Activated T-cell treated with anti-CD3 and anti-CD28 coated beads for 24 hours (primary cell): ENCODE measurements at places on chromosomes 1 and 21.

- DNase-seq, result no peak
These were observed 633.1 kb downstream of the MATN1 start for GRCh38 chr1:30090162-30090820.

DNA sequence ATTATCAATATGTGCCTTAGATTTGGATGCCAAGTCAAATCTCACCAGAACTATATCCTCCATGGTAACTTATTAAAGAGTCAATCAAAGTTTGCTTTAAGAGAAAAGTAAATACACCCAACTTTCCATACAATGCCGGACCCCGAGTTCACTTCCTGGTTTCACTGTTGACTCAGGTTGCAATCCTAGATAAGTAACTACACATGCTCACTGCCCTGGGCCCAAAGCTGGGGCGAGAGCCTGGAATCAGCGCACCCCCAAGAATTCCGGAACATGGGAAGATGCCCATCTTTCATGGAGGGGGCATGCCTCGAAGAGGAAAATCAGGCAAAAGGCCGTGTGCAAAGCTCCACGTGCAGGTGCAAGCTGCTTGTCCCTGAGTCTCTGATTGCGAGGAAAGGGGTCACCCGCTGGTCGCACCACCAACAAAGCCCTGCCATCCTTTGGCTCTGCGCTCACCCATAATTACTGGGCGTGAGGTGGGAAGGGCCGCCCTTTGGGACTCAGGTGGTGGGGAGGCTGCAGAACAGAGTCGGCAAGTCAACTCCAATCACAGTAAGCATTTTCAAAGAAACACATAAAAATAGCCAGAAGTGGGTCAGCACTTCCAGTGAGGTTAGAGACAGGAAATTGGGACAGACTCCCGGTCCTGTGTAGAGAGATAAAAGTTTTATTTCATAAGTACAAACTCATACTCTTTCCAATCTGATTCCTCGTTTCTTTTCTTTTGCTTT, 167.7 kb downstream of the TOMM20 start:
- DNase-seq, result no peak

- DNase-seq, result no peak
These were observed 468.7 kb downstream of the ADGRL2 start for GRCh38 chr1:82269431-82269830.

DNA sequence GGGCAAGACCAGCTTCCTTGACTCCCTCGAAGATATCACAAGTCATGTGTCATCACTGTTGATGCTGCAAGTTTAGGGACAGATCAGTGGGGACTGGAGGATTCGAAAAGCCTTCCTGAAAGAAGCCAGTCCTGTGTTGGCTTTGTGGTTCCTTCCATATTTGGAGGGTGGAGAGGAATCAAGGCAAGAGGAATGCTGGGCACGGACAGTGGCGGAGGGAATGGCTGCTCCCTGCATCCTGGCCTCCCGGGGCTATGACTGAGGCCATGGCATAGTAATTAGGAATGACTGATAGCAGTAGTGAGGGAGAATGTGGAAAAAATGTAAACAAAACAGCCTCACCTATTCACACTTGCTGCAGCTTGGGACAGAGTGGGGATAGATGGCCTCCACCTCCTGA, 36.4 kb downstream of the VANGL1 start:
- no peak for DNase-seq

DNA sequence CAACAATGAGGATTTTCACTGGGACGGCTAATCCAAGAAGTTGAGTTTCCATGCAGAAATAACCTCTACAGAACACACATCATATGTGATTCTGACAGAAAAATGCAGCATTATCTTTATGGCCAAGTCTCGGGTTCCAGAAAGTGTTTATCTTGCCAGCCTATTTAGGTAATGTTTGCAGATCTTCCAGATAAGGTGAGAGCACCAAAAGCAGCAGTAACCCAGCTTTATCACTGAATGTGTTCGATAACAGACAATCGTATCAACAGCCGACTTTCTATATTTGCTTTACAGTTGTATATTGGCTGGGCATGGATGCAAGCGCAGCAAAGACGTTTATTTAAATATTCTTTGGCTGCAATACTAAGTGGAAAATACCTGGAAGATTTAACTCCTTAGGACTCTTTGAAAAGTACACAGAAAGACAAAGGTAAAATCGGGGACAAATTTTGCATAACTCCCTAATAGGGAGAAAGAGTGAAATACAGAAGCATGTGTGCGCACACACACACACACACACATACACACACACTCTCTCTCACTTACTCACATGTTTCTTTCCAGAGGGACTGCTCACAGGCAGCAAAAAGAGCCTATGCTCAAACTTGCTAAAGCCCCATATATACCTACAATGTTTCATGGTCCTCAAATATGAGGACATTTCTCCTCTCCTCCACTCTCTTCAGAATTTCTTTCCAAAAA, 3.0 kb upstream of the CTSK start:
- no peak for DNase-seq

- no peak for DNase-seq
These were observed 42.1 kb downstream of the YARS1 start for GRCh38 chr1:32774950-32775634.

DNA sequence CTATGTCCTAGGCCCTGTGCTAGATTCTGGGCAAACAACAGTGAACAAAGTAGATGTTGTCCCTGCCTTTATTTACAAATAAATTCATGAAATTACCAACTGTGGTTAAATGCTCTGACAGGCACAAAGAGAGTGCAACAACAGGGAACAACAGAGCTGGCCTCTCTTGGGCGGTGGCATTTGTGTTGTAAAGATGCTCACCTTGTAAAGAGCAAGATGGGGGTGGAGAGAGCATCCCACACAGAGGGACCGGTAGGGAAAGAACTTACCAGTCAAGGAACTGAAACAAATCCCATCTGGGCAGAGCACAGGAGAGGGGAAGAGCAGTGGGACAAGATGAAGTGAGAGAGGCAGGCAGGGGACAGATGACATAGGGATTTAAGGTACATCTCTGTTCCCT, 21.6 kb upstream of the SLC22A15 start:
- DNase-seq, result no peak

DNA sequence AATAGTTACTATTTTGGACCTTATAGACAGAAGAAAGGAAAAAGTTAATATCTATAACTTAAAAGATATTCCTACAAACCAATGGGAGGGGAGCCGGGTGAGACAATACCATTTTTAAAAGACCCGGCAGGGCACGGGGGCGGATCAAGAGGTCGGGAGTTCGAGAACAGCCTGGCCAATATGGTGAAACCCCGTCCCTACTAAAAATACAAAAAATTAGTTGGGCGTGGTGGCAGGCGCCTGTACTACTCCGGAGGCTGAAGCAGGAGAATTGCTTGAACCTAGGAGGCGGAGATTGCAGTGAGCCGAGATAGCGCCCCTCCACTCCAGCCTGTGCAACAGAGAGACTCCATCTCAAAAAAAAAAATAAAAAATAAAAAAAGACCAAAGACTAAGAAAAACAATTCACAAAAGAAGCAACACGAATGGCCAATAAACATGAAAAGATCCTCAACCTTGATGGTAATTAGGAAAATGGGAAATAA, 1.2 kb upstream of the PSMB2 start:
- DNase-seq, result no peak

DNA sequence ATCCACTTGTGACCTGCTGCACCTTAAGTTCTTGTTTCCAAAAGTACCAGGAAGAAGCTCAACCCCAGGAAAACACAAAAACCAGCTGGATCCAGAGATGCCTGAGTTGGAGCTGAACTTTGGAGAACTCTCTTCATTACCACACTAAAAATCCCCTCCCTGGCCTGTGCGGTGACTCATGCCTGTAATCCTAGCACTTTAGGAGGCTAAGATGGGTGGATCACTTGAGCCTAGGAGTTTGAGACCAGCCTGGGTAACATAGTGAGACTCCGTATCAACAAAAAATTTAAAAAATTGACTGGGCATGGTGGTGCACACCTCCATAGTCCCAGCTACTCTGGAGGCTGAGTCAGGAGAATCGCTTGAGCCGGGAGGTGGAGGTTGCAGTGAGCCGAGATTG, 6.2 kb downstream of the MAP1LC3C start:
- no peak for DNase-seq

GRCh38 chr21:39176271-39176709, 7.0 kb downstream of the PSMG1 start:
- DNase-seq, result no peak

- DNase-seq, result no peak
These were observed 19.3 kb downstream of the TMCO4 start for GRCh38 chr1:19780267-19780877.

GRCh38 chr1:41612953-41613352, 128.5 kb upstream of the EDN2 start:
- no peak for DNase-seq

DNA sequence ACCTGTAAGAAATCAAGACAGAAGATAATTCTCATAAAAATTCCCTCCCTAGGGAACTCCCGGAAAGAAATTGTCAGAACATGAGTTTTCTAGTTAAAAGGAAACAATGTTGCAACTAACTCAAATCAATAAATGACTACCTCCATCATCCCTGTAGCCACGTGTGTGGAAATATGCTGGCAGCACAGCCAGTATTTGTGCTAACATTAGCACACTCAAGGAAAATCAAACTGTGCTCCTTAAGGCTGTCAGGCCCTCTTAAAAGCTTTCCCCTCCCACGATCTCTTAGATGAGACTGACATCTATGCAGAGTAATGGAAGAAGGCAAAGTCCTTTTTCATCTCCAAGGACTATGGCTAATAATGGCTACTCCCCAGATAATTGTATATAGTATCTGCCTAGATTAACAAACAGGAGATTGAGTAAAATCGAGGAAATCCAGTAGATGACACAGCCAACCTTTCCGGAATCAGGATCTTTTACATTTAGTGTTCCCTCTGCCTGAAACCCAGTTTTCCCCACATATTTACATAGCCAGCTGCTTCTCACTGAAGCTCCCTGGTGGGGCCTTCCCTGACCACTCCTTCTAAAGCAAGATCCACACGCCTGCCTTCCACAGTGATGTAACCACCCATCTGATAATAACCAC, 50.9 kb upstream of the NR5A2 start:
- no peak for DNase-seq

DNA sequence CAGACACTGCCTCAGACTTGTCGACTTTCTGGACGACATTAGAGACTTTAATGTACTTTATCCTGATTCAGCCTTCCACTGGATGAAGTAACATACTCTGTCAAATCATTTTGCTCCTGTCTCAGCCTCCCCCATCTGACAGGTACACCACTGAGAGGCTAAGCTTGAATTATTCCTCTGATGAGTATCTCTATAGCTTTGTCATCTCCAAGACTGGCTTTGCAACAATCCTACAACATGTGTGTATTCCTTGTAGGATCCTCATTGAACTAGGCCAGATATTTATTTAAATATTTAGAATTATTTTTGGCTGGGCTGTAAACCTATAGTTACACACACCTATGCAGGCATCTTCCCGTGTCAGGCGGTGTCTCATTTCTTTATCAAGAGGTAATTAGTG, 1.1 kb upstream of the TRIM58 start:
- no peak for DNase-seq

DNA sequence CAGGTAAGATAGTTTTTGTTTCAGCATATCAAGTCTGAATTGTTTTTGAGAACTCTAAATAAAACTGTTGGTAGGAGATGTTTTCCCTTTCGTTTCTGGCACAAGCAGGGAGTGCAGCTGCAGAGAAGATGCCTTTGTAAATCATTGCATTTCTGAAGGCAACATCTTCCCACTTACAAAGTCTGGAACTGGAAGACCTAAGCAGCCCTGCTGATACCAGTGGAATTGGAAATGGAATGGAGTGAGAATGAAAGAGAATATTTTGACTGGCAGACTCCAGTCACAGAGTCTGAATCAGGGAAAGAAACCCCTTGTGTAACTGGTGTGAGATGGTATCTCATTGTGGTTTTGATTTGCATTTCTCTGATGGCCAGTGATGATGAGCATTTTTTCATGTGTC, 815.6 kb downstream of the LTN1 start:
- DNase-seq, result no peak

GRCh38 chr1:217393896-217394295, 237.0 kb downstream of the GPATCH2 start:
- DNase-seq, result no peak

DNA sequence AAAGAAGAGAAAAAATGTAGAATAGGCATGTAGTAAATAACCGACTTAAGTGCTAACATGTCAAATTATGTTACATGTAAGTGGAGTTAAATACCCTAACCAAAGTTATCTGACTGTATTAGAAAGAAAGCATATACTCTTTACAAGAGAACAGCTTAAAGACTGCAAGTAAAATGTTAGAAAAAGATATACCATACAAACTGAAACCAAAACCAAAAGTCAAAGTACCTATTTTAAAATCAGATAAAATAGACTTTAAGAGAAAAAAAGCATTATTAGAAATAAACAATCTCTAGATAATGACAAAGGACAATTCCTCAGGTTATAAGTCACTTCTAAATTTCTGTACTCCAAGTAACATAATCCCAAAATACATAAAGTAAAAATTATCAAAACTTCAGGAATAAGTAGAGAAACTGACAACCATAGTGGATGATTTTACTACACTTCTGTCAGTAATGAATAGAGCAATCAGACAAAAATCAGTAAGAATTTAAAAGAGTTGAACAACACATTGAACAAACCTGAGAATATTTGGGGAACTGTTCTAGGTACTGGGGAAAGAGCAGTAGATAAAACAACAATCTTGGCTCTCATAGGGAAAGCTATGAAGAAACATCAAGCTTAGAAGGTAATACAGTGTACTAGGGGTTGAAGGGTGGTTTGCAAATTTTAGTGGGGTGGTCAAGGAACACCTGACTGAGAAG, 127.3 kb downstream of the TBX19 start:
- no peak for DNase-seq

GRCh38 chr21:44911384-44912157, 9.1 kb downstream of the ITGB2 start:
- DNase-seq, result no peak

- DNase-seq, result no peak
These were observed 648.2 kb downstream of the SMYD3 start for GRCh38 chr1:245858722-245859492.

- DNase-seq, result no peak
These were observed 35.7 kb downstream of the NCF2 start for GRCh38 chr1:183554577-183554976.

DNA sequence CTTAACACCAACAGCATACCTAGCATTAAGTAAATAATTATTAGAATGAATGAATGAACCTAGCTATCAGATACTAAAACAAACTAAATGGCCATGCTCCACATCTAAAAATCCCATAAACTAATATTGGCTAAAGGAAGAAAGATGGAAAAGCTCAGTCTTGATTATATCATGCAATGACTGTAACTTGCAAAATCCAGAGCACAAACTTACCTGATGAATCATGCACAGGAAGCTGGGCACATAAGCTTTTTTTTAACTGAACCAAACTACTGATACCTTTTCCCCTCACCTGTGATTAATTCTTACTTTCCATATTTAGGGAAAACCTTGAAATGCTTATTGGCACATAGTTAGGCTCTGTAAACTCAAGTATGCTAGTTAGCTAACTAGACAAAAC, 70.2 kb downstream of the KIF14 start:
- DNase-seq, result no peak

GRCh38 chr1:113226148-113226547, 153.2 kb downstream of the LRIG2 start:
- DNase-seq, result no peak

GRCh38 chr1:9306006-9306405, 13.3 kb downstream of the SPSB1 start:
- DNase-seq, result no peak
